ENCODE measurements at places on chromosomes 6 and 20.

GRCh38 chr6:43915208-43915869 lies 145.3 kb downstream of the VEGFA start:
- DNase-seq: no peak

- no peak for DNase-seq
Observed at GRCh38 chr20:20095114-20095872, 43.0 kb downstream of the CFAP61 start.

GRCh38 chr6:341914-342831 lies 49.4 kb upstream of the IRF4 start:
- DNase-seq: no peak

DNA sequence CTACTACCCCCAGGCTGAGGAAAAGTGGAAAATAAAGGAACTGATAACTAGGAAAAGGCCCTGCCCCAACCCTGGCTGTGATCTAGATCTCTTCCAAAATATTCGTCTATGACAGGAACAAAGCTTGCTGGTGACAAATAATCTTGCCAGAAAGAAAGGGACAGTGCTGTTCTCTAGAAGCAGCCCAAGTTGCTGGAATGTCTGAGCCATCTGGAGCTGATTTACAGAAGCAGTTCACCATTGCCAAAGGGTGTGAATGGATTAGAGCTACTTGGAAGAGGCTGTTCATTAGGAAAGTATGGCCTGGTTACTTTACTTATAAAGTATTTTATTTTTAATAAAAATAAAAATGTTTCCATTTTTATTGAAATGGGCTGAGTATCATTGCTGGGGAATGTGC lies 146.3 kb downstream of the EPM2A start:
- no peak for DNase-seq

GRCh38 chr6:147944122-147944521 lies 398.5 kb upstream of the SASH1 start:
- no peak for DNase-seq

- no peak for DNase-seq
Observed at GRCh38 chr6:111013144-111013915, 31.5 kb downstream of the RPF2 start.

DNA sequence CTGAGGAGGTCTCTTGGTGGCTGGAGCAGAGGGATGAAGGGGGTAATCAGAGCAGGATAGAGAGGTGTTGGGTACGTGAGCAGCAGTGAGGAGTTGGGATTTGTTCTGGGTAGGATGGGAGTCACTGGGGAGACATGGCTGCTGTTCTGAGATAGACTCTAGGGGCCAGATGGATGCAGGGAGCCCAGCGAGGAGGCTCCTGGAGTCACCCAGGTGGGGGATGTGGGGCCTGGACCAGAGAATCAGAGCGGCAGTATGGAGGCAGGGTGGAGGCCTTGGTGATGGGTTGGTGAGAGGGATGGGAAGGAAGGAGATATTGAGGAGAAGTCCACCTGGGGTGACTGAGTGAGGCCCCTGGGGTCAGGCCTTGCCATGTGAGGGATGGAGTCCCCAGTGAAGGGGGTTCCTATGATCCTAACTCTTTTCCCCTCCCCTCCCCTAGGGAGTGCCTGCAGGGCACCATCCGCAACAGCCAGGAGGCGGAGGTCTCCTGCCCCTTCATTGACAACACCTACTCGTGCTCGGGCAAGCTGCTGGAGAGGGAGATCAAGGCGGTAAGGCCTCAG lies 13.7 kb downstream of the RBCK1 start:
- DNase-seq: no peak

- DNase-seq: no peak
Observed at GRCh38 chr20:10249048-10249770, 30.6 kb downstream of the SNAP25 start.

DNA sequence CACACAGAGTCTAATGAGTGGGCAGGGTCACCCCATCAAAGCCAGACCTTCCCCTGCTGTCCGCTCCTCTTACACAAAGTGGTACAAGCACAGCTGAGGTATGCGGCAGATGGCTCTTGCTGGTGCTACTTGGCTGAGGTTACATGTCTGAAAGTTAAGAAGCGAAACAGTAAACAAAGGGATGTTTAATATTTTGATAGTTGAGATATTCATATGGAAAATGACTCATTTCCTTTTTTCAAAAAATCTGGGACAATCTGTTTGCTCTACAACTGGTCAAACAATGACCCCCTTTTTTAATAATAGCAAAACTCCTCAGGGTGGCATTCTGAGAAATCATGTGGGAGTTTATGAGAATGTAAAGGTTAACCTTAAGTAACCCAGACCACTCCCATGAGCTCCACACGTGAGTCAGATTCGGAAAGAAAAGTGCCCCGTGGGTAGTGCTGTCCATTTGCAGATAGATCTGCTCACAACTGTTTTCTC lies 245.3 kb downstream of the TBXT start:
- no peak for DNase-seq

- no peak for DNase-seq
Observed at GRCh38 chr6:159059885-159060506, 15.2 kb upstream of the TAGAP start.

DNA sequence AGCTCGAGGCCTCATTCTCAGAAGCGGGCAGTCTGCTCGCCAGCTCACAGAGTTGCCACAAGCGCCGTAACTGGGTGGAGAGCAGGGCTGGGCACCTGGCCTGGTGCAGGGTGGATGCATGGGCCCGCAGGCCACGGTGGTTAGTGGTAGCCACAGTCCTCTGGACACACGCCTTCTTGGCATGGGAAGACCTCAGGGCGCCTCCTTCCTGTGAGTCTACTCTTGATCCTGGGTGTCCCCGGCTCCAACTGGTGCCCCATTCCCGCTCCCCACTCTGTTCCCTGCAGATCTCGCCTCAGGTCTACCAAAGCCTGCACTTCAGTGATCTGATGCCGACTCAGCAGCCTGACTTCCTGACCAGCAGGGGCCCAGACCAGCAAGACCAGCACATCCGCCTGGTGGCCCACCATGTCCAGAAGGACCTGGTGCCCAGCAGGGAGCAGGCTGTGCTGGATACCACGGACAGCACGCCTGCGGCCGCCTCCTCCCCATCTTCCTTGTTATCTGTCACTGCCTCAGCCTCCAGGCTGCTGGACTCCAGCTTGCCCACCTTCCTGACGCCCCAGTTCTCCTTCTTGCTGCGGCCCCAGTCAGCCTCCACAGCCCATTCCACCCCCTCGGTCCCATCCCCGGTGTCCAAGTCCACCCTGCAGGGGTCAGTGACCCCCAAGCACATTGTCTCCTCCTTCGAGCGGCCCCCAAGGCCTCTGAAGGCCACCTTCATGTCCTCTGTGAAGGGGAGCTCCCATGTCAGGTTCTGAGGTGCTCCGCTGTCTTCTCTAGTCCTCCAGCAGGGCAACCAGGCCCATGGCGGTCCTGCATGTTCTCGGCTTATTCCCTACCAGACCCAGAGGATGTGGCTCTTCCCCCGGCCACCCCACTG lies 43.1 kb downstream of the SUN5 start:
- DNase-seq: no peak

DNA sequence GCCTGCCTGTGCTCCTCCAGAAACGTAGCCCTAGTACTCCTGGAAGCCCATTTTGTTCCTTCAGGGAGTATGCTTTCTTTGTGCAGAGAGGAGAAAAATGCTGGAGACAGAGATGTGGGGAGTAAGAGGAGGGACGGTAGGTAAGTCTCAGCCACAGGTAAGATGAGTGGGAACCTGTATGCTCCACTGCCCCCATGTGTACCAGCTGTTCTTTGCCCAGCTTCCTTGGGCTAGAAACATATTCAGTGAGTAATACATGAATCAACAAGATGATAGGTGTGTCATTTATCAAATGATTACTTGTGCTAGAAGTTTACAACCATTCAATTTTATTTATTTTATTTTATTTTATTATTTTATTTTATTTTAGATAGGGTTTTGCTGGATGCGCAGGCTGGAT lies 13.6 kb upstream of the CEP85L start:
- no peak for DNase-seq

GRCh38 chr6:151180330-151181048 lies 59.3 kb upstream of the AKAP12 start:
- DNase-seq: no peak

DNA sequence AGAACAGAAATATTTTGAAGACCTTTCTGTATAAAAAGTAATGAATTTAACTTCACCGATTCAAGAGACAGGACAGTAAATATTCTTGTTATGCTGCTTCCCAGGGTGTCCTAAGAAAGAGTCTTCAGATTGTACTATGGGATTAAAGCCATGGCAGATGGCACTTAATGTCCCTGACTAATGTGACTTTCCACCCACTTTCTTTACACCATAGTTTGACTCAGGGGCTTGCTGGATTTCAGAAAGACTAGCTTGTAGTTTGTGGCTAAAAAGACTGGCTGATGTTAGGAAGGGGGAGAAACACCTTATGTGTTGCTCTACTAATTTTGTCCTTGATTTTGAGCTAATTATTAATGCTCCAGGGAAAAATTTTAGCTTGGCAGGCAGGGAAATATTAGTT lies 75.9 kb downstream of the UTRN start:
- no peak for DNase-seq

- no peak for DNase-seq
Observed at GRCh38 chr20:9460518-9460917, 53.9 kb upstream of the LAMP5 start.

DNA sequence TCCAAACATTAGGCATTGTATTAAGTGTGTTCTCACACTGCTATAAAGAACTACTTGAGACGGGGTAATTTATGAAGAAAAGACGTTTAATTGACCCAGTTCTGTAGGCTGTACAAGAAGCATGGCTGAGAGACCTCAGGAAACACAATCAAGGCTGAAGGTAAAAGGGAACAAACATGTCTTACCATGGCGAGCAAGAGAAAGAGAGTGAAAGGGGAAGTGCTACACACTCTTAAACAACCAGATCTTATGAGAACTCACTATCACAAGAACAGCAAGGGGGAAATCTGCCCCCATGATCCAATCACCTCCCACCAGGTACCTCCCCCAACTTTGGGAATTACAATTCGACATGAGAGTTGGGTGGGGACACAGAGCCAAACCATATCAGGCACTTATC lies 86.6 kb upstream of the TOP1 start:
- DNase-seq: no peak

- no peak for DNase-seq
Observed at GRCh38 chr6:6191476-6191875, 129.0 kb downstream of the F13A1 start.

DNA sequence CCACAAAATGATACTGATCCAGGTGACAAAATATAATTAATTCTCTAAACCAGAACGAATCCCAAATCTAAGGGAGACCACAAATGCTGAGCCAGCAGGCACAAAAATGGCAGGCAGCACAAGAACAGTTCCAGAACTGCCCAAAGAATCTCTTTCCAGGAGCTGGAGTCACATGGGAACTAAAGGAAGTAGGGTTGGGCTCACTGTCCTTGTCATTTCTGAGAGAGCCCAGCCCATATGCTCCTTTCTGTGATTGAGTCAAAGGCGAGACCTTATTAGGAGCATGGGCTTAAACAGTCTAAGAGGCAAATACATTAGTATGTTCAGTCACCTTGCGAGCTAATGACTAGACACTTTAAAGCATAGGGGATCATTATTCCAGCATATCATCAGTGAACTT lies 327.6 kb upstream of the ARID1B start:
- no peak for DNase-seq

DNA sequence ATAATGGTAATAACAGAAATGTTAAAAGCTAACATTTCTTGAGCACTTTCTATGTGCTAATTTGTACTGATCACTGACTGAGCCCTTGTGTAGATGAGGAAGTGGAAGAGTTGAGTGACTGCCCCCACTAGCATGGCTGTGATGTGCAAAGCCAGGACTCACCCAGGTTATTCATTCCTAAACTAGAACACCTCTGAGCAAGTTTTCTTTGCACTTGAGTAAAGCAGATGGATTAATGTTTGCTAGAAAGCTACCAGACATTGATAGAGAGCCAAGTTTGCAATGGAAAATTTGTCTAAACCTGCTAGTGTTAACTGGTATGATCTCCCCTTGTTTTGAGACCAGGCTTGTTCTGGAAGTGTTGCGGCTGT lies 467.4 kb upstream of the PLCB4 start:
- DNase-seq: no peak

- no peak for DNase-seq
Observed at GRCh38 chr6:92942549-92942948, 476.8 kb downstream of the EPHA7 start.

DNA sequence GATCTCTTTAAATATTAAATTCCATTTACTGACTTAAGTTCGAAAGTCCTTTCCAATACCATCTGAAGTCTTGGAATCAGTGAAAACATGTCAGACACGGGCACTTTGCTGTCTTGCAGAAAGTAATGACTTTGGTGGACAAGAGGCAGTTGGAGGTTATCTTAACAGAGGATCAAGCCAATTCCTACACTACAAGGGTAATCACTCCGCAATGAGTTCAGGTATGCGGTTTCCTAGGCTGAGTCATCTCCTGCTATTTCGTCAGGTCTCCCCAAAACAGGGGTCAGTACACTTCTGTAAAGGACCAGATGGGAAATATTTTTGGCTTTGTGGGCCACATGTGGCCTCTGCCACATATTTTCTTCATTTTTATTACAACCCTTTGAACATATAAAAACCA lies 656.6 kb downstream of the KIF16B start:
- DNase-seq: no peak

DNA sequence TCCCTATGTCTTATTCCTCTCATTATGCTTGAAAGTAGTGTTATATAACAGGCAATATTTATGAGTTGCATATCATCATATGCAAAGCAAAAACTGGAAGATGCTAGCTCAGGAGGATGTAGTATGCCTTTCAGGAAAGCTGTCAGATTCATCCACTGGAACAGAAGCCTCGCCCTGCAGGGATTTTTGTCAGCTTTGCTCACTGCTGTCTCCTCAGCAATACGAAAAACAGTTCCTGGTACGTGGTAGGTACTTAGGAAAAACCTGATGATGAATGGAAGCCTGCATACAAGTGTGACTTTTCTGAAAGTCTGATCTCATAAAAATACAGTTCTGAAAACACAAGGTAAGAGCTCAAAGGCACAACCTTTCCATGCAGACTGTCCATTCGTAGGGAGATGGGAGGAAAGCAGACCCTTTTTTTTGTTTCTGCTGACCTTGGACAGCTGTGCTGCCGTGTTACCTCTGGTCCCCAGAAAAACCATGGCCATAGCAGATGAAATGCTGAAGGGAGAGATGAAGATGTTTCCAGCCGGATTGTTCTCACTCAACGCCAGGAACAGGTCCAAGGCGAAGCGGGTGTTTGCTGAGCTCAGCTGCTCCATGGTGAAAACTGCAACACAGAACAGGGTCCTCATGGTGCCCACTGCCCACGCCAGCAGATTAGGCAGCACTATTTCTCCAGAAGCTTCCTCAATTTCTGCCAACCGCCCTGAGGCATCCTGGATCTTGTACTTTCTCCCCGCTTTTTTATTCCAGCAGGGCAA lies 1.5 kb downstream of the SERPINB1 start:
- DNase-seq: no peak

DNA sequence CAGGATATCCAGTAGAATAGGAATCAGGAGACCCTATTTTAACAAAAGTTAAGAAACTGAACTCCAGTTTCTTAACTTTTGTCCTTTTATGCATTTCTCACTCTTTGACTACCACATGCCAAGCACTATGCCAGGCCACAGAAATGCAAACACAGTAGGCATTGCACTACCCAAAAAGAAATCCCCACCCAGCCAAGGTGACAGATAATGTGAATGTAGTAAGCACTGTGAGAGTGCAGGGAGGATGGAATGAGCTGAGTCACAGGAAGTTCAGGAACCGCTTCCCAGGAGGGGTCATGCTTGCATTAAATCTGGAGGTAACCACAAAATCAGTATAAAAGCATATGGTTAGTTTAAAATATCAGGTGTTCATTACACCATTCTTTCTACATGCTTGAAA lies 20.1 kb upstream of the FAM83C start:
- DNase-seq: no peak

- DNase-seq: no peak
Observed at GRCh38 chr6:29071831-29072723, 15.0 kb downstream of the OR2B3 start.

All from stimulated activated CD8-positive, alpha-beta memory T cell treated with anti-CD3 and anti-CD28 coated beads, Interleukin-4, amount 100 ng/mL, for 24 hours (primary cell).